ENCODE measurements at places on chromosomes 11 and 22. TPM values are rescaled to one million over a fixed set of nuclear protein-coding genes. Genes with fewer than 3 reads are reported as not detected.

The POU2AF2 gene
- total RNA-seq: not detected

The OR2AG1 gene
- not detected for total RNA-seq

The SAA4 gene
- 1.9 TPM for total RNA-seq

The IGSF22 gene
- total RNA-seq: 0.43 TPM

The TIGD3 gene
- total RNA-seq: under 0.01 TPM

The GGTLC3 gene
- total RNA-seq: not detected

The OR8G5 gene
- not detected for total RNA-seq

The TYR gene
- not detected for total RNA-seq

The MOV10L1 gene
- 0.64 TPM for total RNA-seq

The ZNF70 gene
- 1.9 TPM for total RNA-seq

The FBLN1 gene
- total RNA-seq: 37.1 TPM

The SHISA8 gene
- total RNA-seq: not detected

The DSCAML1 gene
- total RNA-seq: not detected

The IGLL5 gene
- not detected for total RNA-seq

The APOA5 gene
- not detected for total RNA-seq

The TSSK2 gene
- not detected for total RNA-seq

The WDR74 gene
- total RNA-seq: 91.8 TPM

The PRAME gene
- not detected for total RNA-seq

The DRICH1 gene
- total RNA-seq: not detected

The SLCO2B1 gene
- total RNA-seq: 6.7 TPM

The SLC22A8 gene
- not detected for total RNA-seq

The SSTR3 gene
- total RNA-seq: under 0.01 TPM

The OR52N1 gene
- not detected for total RNA-seq

The ST14 gene
- 100.0 TPM for total RNA-seq
